ENCODE measurements at places on chromosomes 7 and 10.

DNA sequence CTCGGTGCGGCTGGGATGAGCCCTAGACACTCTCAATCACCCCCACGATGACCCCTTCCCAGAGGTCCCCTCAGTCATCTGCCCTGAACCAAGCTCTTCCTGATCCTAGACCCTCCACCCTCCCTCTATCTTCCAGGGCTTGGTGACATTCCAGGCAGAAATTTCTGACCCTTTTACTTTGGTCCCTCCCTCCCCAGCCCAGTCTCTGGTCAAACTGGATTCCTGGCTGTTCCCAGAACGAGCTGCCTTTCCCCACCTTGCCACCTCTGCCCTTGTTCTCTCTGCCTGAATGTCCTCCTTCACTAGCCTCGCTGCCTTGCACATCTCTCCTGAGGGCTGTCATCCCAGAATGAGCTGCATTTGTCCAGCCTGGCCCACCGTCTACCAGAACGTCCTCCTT, 1.3 kb upstream of the CLDN4 start:
- DNase-seq, result no peak

DNA sequence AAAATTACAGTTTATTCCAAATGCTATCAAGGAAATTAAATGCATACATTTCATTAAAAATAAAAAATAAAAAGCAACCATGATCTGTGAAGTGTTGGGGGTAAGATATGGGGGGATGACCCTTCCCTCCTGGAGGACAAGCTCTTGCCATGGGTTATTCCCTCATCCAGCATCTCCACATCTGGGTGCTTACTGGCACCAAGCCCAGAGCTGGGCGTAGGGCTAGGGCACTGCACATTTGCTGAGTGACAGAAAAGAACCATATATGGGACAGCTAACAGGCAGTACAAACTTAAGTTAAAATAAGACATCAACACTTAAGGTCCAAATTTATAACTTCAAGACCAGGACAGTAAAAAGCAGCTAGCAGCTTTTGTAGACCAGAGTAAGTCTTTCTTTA, 10.2 kb downstream of the CCDC6 start:
- DNase-seq, result no peak

DNA sequence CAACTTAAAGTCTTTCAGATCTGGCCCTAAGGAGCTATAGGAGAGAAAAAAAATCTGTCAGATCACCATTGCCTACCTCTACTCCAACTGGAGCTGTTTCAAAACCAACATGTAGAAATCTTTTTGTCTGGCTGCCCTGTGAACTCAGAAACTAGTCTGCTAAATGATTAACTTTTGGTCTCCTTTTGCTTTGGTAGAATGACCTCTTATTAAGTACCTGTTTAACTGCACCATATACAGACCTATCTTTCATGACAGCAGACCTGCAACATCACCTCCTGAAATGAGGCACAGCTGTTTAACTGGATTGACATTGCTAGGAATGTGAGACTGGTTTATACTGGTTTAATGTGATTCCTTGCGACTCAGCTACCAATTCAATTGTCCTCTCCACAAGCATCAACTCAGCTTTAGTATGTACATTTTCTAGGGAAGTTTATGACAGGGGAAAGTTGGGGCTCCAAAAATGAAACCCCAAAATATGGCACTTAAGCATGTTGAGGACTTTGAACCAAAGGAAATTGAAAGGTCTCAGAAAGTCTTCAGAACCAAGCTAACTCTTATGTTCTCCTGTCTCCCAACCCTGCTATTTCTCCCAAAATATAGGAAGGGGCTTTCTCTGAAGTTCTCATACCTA, 1.8 kb downstream of the CYP3A43 start:
- DNase-seq, result no peak

DNA sequence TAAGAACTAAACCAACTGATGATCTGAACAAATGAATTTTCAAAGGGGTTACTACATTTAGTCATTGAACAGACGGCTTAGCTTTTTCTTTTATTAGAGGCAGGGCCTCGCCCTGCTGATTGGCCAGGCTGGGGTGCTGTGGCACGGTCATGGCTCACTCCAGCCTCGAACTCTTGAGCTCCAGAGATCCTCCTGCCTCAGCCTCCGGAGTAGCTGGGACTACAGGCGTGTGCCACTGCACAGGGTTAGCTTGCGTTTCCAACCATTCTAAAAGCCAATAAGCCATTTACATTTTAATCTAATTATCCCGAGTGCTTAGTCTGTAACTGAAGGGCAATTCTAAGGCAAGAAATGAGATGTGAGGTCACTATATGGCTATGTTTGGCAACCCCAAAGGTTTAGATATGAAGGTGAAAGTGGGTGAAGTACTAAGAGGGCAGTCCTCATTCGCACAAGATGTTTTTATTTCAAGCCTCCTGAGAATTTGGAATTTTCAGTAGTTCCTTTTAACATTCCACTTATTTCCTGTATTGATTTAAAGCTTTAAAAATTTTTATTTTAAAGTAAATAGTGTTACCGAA, 1.6 kb upstream of the CDK13 start:
- no peak for DNase-seq

GRCh38 chr10:93838278-93838677, 55.5 kb upstream of the SLC35G1 start:
- no peak for DNase-seq

DNA sequence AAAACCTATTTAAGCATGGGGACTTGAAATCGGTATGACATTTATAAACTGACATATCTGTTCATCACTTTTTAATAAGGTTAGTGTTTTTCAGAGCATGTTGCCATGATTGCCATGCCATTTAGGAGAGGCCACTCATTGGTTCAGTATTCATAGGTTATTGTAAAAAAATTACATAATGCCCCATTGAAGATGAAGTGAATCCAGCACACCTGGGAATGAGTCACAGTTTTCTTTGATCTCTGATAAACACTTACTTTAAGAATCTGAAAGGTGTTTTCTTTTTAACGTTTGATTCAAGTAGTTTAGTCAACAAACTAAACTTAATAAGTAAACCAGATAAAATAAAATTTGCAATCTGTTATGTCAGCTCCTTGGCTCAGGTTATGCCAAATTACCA, 278.3 kb downstream of the ARL4A start:
- no peak for DNase-seq

DNA sequence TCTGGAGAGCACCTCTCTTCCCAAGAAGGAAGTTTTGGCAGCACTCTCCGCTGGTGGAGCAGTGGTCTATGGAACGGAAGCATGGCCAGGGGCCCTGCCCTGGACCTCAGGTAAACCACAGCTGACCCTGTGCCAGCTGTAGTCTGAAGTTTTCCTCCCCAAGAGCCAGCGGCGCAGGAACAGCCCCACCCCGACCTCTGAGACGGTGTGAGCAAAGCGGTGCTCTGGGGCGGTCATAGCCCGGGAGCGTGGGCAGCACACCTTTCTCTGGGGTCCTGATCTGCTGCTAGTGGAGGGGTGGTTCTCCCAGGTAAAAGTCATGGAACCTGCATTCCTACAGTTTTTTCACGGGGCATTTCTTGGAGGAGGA, 52.6 kb downstream of the TSPAN15 start:
- no peak for DNase-seq

DNA sequence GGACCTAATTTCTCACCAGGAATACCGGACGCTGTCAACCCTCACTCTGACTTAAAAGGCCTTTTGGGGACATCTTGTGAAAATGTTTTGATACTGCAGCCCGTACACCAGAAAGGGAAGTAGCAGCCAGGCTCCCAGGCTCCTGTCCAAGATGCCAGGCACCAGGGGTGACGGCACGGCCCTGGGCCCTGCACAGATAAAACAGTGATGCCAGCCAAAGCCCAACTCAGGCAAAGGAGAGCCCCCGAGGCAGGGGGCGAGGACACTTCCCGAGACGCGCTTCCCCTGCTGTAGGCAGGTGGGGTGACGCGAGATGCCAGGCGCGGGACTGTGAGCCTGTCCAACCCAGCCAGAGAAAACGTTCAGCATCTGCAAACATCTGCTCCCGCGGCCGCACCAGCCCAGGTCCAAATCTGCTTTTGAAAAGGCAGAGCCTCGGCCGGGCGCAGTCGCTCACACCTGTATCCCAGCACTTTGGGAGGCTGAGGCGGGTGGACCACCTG, 15.7 kb downstream of the ZFAND2A start:
- DNase-seq, result no peak

DNA sequence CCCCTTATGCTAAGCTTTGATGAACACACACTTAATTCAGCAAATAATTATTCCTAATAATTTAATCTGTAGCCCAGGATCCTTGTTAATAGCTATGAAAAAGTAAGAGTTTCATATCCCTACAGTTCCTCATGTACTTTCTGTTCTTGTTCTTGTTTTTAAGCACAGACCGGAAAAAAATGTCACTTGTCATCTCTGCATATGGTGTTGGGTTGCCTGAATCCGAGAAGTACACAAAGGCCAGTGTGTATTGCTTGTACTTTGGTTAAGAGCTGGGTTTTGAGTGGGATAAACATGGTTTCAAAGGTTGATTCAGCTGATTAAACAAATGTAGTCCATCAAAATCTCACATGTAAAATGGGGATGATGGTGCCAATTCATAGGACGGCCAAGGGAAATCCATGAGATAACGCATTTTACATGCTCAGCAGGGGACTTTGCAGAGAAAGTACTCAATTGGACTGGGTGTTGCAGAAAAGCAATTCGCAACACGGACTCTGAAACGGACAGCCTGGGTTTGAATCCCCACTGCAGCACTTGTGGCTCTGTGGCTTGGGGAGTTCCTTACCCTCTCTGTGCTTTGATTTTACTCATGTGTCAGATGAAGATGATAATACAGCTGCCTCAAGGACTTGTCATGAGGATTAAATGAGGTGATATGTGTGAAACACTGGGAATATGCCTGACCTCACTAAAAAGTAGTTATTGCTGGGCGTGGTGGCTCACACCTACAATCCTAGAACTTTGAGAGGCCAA, 71.7 kb downstream of the MAP3K8 start:
- no peak for DNase-seq

GRCh38 chr10:12631787-12632562, 282.6 kb downstream of the CAMK1D start:
- no peak for DNase-seq

- DNase-seq, result no peak
These were observed 559 bp downstream of the VTI1A start for GRCh38 chr10:112447620-112447928.

DNA sequence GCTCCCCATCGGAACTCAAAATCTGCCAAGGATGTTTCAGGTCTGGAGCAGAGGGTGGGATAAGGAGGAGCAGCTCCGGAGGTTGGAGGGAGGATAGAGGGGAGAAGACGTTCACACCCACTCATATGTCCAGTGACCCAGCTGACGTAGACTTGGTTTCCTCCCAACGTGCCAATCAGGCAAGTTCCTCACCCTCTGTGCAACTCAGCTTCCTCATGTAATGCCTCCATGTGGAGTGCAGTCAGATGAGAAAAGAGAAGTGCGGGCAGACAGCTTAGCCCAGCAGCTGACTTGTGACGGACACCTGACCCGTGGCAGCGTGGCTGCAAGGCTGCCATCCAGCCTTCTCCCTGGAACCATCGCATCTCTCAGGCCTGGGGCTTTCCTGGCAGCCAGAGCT, 86.8 kb downstream of the NPTX2 start:
- DNase-seq, result no peak

- no peak for DNase-seq
These were observed 457.4 kb upstream of the GALNT17 start for GRCh38 chr7:70674571-70675010.

- DNase-seq, result no peak
These were observed 74.0 kb downstream of the INHBA start for GRCh38 chr7:41628901-41629300.

GRCh38 chr10:58414270-58415041, 29.2 kb downstream of the TFAM start:
- DNase-seq, result no peak

DNA sequence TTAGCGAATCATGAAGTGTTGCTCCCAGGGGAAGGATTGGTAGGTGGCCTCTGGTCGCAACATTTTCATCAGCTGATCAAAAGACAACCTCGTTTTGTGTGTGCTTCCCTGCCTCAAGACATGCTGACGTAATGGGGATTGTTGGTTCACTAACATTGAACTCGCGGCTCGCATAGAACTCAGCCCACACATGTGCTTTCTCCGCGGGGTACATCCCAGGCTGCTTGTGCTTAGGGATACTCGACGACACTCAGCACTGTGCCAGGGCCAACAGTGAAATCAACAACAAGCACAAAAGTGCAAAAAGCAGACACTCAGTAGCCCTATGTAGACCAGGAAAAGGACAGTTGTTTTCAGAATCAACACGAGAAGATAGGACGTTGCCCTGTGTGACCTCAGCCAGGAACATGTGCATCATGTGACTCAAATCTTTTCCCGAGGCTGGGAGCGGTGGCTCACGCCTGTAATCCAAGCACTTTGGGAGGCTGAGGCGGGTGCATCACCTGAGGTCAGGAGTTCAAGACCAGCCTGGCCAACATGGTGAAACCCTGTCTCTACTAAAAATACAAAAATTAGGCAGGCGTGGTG, 20.8 kb downstream of the WIPI2 start:
- no peak for DNase-seq

- no peak for DNase-seq
These were observed 58.4 kb upstream of the ETV1 start for GRCh38 chr7:14047709-14048399.

DNA sequence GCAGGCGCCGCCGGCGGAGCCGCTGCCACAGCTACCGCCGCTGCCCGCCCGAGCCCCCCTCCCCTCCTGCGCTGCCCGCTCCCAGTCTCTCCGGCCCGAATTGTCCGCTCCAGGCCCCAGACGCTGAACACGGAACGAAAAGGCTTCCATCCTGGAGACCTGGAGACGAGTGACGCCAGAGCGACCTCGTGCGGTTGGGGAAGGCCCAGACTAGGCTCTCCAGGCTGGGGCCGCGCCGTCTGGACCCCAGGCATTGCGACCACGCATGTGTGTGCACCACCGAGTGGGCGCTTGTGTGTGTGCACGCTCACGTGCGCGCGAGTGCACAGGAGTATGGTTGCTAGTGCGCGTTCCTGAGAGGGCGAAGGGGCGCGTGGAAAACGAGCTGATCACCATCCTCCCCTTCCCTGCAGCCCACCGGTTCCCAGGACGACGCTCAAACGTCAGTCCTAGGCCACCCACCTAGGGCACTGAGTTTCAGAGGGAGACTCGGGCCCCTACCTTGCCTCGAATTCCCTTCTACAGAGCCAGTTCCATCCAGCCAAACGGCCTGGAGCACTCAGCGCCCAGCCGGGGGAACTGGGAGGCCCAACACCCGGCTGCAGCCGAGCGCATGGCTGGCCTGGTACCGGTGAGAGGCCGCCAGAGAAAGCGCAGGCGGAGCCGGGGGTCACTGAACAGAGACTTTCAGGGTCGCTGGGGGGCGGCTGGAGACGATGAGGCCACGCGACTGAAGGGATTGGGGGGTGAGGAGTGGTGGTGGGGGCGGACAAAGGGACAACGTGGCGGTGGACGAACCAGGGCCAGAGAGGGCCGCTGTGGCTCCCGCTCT, 11.6 kb downstream of the LBX1 start:
- no peak for DNase-seq

Data from iPS DF 6.9 (cell line).